ENCODE measurements at places on chromosomes 1 and 21.

GRCh38 chr1:22105611-22106207 is 37.2 kb downstream of the WNT4 start:
- no peak for DNase-seq

GRCh38 chr1:36927826-36928225 is 106.5 kb downstream of the GRIK3 start:
- DNase-seq, result no peak

- DNase-seq, result no peak
These were observed 1.2 kb upstream of the BNIPL start for GRCh38 chr1:151035167-151035566.

GRCh38 chr1:93905051-93905450 is 4.2 kb downstream of the GCLM start:
- DNase-seq, result no peak
